ENCODE measurements at places on chromosomes 13 and 19.

- no peak for DNase-seq
Observed at GRCh38 chr13:50867637-50867945, 24.1 kb upstream of the DLEU7 start.

- DNase-seq, result no peak
Observed at GRCh38 chr13:47908197-47908902, 92.7 kb downstream of the SUCLA2 start.

DNA sequence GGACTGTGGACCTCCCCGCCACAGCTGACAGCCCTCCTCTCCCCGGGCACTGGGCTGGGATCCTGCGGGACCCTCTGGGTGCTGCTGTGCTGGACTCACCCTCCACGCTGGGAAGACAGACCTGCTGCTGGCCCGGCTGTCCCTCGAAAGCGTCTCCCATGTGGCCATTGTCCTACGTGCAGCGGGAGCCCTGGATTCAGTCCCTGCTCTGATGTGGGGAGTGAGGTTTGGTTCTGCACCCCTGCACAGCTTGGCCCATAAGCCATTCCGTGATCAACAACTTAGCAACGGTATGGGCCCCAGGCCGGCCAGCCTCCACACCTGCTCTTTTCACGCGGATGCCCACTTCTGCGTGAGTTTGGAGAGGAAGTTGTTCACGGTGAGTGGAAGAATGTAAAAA is 195.2 kb downstream of the TEX29 start:
- DNase-seq, result peak; percentile 58

DNA sequence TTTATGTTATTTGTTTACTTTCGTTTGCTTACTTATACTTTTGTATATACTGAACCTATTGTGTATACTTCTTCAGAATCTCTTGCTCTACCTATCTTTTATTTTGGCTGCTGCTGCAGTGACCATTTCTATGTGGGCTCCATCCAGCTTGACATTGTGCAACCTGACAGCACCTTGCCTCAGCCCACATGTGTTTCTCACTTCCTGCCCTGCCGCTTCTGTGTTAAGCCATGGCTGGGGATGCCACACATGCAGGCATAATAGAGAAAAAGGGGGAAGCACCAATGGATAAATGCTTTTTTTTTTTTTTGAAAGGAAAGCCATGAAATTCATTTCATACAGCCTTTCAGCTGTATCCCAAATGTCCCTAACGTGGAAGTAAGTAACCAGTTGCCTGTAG is 147.6 kb downstream of the RBM26 start:
- no peak for DNase-seq

DNA sequence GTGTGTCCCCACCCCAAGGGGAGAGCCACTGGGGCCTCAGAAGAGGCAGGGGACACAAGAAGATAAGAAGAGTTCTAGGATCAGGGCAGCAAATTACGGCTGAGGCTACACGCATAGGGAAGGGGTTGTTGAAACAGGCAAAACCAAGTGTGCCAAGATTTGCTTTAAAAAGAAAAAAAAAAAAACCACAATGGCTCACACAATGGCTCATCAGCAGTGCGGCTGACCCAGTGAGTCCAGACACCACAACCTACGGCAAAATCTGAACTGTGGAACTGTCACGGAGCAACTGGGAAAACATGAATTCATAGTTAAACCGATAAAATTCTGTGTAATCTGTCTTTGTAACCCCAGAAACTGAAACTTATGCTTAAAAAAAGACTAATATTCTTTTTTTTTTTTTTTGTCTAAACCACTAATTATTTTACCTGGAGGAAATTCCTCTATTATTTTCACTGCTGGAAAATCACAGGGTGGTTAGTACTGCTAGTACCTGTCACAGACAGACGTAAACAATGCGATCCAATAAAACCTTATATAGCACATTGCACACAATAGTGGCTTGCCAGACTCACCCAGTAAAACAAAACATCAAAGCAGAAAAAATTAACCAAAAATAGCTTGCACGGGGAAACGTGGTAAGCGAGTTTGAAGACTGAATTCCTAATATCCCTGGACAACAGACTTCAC is 325.4 kb upstream of the TSHZ3 start:
- no peak for DNase-seq

GRCh38 chr13:38759390-38759789 is 72.5 kb downstream of the FREM2 start:
- no peak for DNase-seq

- DNase-seq, result no peak
Observed at GRCh38 chr13:29567411-29567810, 28.1 kb downstream of the SLC7A1 start.

- DNase-seq, result no peak
Observed at GRCh38 chr19:32866564-32867265, 2.9 kb downstream of the SLC7A9 start.

- DNase-seq, result no peak
Observed at GRCh38 chr19:17751103-17751911, at the start of gene FCHO1. FCHO1 (plus strand) TSS chr19:17751477; CDS start chr19:17755165, 3,688 bp downstream.

- DNase-seq, result peak; percentile 60
Observed at GRCh38 chr19:19740755-19741154, 7.8 kb upstream of the ZNF14 start.

GRCh38 chr13:66887088-66887487 is 343.0 kb downstream of the PCDH9 start:
- DNase-seq, result no peak

- no peak for DNase-seq
Observed at GRCh38 chr13:28376604-28377003, 118.3 kb downstream of the FLT1 start.

GRCh38 chr19:47781590-47782262 is 3.2 kb downstream of the SELENOW start:
- DNase-seq, result no peak

DNA sequence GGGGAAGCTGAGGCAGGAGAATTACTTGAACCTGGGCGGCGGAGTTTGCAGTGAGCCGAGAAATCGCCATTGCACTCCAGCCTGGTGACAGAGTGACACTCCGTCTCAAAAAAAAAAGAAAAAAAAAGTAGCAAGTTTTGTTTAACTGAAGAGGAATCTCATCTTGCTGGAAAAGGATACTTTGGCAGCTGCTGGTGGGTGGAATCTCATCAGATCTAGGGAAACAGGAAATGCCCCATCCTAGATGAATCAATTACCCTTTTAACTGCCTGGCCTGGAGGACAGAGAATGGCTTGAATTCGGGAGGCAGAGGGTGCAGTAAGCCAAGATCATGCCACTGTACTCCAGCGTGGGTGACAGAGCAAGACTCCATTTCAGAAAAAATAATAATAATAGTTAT is 8.4 kb downstream of the ZNF320 start:
- no peak for DNase-seq

DNA sequence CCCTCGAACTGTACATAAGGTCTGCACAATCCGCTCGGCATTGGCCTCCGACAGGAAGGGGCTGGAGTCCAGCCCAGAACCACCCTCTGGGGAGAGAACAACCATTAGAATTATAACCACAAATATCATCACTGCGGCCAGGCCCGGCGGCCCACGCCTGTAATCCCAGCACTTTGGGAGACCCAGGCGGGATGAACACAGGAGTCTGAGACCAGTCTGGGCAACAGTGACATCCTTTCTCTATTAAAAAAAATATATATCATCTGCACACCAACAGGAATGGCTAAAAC is 11.4 kb downstream of the COQ8B start:
- DNase-seq, result no peak

DNA sequence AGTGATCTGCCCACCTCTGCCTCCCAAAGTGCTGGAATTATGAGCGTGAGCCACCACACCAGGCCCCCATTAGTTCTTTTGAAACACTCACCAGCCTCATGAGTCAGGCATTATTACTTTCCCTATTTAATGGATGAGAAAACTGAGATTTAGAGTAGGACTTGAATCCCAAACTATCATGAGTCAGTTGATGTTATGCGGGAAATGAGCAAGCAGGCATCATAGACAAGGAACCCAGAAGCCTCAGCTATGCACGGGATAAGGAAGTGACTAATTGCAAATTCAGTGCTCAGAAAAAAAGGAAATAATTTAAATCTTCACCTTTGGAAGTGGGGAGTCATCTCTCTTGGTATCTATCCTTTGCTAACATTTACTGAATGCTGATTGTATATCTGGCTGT is 217.5 kb downstream of the ABCC4 start:
- DNase-seq, result no peak

DNA sequence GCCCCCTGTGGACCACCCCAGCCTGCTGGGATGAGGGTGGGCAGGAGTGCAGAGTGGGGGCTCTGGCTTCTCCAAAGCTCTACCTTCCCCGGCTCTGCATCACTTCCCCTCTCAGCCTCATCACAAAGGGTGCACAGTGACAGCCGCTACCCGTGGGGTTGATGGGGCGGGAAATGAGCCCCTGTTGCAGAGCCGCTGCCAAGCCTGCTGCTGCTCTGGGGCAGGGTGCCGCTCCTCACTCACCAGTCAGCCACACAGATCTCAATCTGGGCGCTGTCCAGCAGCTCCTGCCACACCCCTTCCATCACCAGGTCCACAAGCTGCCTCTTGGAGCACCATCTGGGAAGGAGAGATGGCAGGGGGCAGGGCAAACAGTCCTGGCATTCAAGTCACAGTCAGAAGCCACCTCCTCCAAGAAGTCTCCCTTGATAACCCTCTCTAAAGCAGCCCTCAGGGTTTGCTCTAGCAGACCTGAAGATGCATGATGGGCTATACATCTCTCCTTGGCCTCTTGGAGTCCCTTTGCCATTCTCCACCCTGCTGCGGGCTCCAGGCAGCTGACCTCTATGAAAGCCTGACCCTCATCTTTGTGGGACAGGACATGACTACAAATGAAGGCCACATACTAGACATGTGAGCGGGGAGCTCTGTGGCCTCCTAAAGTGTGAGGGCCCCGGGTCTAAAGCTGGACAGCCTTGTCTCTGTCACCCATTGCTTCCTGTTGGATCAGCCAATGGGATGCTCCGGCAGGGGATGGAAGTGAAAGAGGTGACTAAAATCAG is 15.7 kb downstream of the MRPS12 start:
- no peak for DNase-seq

- DNase-seq, result no peak
Observed at GRCh38 chr13:76523740-76524340, 362.4 kb downstream of the KCTD12 start.

GRCh38 chr19:35074426-35075201 is 33.1 kb downstream of the HPN start:
- DNase-seq, result no peak

- no peak for DNase-seq
Observed at GRCh38 chr19:2113439-2114211, 16.9 kb downstream of the IZUMO4 start.

- no peak for DNase-seq
Observed at GRCh38 chr19:10258080-10258710, 6.2 kb downstream of the MRPL4 start.

DNA sequence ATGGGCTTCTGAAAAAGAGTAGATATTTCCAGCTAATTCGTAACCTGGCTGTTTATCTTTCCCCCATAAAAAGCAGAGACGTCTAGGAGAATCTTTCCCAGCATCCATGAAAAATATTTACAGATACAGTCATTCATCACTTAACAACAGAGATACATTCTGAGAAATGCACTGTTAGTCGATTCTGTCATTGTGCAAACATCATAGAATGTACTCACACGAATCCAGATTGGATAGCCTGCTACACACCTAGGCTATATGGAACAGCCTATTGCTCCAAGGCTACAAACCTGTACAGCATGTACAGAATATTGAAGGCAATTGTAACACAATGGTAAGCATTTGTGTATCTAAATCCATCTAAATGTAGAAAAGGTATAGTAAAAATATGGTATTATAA is 530.2 kb upstream of the NBEA start:
- DNase-seq, result no peak

- no peak for DNase-seq
Observed at GRCh38 chr13:61765940-61766666, 350.5 kb upstream of the PCDH20 start.

GRCh38 chr13:74270018-74270417 is 135.8 kb upstream of the KLF12 start:
- no peak for DNase-seq

Data from coronary artery (tissue), 2 donors.